Epithelial cell of proximal tubule (primary cell): ENCODE measurements at places on chromosomes 2 and 18.

DNA sequence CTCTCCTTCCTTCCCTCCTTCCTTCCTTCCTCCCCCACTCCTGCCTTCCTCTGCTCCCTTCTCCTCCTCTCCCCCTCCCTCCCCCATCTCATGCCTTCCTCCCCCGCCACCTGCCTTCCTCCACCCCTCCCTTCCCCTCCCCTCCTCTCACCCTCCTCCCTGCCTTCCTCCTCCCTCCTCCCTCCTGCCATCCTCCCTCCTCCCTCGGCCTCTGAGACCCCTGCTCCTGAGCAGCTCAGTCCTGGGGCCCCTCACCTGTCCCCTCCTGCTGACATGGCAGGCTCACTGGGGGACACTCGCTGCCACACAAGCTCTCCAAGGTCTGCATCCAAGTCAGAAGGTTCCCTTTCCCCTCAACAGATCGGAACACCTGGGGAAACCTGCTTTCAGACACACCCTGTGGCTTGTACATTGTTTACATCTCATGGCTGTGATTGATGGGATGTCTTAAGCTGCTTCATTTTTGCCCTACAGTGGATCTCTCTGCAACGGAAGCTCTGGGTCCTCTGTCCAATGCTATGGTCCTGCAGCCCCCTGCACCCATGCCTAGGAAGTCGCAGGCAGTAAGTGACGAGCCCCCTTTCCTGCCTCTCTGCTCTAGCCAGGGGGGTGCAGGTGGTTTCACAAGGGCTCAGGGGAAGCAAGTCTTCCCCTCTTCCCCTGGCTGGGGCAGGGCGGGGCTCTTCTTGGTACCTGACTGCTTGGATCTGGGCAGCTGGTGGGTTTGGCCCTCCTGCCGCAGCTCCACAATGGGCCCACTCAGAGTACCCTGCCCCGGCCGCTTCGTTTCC lies 22.9 kb downstream of the ITGB1BP1 start:
- DNase-seq = no peak

- DNase-seq = no peak
Measured at GRCh38 chr2:117885308-117885707, 70.8 kb downstream of the DDX18 start.

DNA sequence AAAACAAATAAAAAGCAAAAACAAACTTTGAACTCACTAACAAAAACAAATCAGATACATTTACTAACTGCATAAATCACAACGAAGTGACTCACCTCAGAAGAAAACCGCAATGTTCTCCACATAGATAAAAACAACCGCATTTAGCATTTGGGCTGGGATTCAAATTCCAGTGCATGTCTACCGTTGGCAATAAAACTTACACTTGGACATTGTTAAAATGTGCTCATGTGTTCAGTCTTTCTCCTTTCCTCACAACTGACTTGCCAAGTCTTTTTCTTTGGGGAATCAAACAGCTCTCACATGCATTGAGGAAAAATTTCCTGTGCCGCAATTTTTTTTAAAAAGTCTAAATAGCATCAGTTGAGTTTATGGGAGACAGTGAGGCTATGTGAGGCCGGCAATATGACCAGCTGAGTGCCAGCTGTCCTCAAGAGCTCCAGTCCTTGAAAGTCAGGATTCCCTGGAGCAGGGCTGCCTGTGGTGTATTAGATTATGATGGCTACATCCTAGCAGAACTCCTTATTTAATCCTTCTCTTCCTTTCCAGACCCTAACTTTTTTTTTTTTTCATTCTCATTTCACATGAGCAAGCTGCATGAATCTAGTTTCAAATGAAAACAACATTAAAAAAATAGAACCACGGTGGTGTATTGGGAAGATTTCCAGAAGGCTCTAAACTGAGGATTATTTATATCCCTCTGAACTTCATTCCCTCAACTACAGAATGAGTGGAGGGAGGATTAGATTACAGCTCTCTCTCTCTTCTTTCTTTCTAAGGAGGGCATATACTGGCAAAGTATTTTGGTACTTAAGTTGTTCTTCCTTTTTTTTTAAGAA lies 70.2 kb upstream of the MEIS1 start:
- peak; percentile 27 for DNase-seq

DNA sequence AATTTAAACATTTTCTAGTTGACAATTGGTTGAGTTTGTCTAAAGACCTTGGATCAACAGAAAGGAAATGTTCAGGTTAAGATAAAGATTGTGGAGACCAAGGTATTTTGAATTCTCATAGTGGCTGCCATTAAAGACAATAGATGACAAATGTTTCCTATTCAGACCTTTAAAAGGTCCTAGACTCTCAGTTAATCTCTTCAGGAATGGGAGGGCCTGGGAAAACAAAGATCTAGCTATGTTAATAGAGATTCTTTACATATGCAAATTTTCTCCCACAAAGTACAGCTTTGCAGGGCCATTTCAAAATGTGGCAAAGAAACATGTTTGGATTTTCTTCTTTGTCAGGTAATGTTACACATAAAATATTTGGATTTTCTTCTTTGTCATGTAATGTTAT lies 403.9 kb downstream of the SPAG16 start:
- DNase-seq = no peak

DNA sequence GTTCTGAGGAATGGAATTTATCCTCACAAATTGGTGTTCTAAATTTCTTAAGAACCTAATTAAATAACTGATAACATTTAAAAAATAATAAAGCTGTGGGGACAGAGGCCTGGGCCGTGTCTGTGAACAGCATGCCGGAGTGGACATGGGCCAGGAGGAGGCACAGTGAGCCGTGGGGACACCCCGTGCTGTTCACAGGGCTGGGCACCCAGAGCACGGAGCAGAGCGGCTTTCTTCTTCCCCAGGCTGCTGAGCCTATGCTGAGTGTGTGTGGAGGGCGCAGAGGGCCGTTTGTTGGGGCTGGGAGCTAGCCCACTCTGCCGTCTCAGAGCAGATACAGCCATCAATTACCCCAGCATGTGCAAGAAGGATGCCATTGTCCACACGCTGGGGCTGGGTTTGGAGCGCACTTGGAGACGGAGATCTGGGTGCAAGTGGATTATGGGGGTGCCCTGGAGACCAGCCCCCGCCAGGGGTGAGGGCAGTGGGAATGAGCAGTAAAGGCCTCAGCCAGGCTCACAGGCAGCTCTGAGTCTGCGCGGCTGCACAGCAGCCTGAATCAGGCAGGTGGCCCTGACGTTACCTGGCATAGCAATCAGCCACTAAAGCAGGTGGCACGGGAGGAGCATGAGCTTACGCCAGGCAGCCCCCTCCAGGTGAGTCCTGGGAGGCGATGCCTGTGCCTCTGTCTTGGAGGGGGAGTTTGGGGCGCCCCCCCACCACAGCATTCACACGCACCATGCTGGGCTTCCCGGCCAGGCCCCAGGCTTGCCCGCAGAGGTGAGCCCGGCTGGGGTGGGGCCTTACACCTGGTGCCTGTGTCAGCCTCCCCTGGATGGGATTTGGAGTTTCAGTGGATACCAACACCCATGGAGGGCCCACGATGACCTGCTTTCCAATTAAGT lies 52.1 kb upstream of the SLC66A3 start:
- DNase-seq = no peak

- no peak for DNase-seq
Measured at GRCh38 chr2:9222239-9222892, 15.8 kb downstream of the ASAP2 start.

GRCh38 chr2:68824831-68825230 lies 46.4 kb downstream of the BMP10 start:
- peak; percentile 26 for DNase-seq

GRCh38 chr18:67260841-67261240 lies 255.7 kb downstream of the DSEL start:
- DNase-seq = no peak

- DNase-seq = no peak
Measured at GRCh38 chr2:8518979-8519668, 162.7 kb upstream of the ID2 start.

DNA sequence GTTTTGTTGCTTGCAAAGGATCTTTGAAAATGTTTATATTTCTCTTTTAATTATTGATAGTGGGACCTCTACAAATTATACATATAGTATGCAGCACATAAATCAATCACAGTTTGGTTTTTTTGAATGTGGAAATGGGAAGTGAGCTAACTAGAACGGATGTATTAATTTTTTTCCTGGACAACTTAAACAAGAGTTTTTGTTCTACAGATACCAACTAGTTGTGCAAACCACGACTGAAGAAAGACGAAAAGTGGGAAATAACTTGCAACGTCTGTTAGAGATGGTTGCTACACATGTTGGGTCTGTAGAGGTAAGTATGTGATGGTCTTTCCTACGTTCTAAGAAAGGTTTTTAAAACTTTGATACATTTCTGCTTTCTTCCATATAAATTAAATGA lies 39.2 kb downstream of the NDC80 start:
- DNase-seq = no peak

- no peak for DNase-seq
Measured at GRCh38 chr2:133574620-133575019, 6.4 kb upstream of the NCKAP5 start.

- DNase-seq = no peak
Measured at GRCh38 chr18:63365876-63366212, 1.2 kb downstream of the KDSR start.

- no peak for DNase-seq
Measured at GRCh38 chr2:119430023-119430498, 1.6 kb upstream of the TMEM37 start.

GRCh38 chr2:149652926-149653325 lies 65.4 kb upstream of the MMADHC start:
- no peak for DNase-seq

GRCh38 chr2:2686222-2686621 lies 355.1 kb upstream of the MYT1L start:
- DNase-seq = no peak

DNA sequence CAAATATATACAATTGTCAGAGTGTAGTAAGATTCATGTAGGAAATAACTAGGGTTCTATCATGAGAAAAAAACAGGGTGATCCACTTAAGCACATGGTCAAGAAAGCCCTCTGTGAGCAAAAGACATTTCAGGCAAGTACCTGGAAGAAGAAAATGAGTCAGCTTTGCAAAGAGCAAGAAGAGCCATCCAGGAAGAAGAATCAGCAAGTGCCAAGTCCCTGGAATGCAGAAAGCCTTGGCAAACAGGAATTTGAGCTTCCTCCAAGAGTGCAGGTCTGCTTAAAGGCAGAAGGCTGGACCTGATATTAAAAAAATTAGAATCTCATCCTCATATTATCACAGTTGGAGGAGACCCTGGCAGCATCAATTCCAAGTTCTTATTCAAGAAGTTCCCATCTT lies 188.5 kb upstream of the CELF4 start:
- DNase-seq = no peak

- DNase-seq = peak; percentile 40
Measured at GRCh38 chr2:101958061-101958460, 33.7 kb upstream of the IL1R2 start.

GRCh38 chr2:122739732-122740593 lies 984.5 kb downstream of the TSN start:
- no peak for DNase-seq

GRCh38 chr2:152710713-152711112 lies 6.5 kb downstream of the PRPF40A start:
- no peak for DNase-seq

DNA sequence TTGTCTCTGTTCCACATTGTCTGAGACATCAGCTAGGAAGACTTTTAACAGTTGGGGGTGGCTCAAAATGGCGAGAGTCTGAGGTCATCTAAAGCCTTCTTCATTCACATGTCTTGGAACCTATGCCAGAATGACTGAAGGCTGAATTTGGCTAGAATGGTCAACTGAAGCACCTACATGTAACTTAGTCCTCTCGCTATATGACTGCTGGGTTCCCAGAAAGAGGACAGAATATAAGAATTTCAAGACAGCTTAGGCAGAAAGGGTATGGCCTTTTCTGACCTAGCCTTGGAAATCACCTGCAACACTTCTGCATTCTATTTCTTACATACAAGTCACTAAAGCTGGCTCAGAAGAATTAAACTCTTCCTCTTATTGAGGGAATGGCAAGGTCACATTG lies 75.6 kb upstream of the OTX1 start:
- DNase-seq = no peak

DNA sequence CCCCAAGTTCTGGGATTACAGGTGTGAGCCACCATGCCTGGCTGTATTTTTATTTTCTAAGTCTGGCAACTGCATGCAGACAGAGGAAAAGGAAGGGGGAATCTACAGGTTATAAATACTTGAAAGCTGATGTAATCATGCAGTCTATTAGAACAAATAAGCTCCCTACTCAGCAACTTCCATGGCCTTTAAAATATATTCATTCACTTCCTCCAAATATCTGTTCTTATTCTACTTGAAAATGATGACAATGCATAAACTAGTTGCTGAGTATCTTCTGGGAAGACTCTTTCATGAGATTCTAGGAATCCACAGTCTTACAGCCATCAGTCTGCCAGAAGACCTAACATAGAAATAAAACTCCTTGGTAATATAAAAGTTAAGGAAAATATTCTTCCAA lies 66.9 kb upstream of the NCKAP5 start:
- no peak for DNase-seq

DNA sequence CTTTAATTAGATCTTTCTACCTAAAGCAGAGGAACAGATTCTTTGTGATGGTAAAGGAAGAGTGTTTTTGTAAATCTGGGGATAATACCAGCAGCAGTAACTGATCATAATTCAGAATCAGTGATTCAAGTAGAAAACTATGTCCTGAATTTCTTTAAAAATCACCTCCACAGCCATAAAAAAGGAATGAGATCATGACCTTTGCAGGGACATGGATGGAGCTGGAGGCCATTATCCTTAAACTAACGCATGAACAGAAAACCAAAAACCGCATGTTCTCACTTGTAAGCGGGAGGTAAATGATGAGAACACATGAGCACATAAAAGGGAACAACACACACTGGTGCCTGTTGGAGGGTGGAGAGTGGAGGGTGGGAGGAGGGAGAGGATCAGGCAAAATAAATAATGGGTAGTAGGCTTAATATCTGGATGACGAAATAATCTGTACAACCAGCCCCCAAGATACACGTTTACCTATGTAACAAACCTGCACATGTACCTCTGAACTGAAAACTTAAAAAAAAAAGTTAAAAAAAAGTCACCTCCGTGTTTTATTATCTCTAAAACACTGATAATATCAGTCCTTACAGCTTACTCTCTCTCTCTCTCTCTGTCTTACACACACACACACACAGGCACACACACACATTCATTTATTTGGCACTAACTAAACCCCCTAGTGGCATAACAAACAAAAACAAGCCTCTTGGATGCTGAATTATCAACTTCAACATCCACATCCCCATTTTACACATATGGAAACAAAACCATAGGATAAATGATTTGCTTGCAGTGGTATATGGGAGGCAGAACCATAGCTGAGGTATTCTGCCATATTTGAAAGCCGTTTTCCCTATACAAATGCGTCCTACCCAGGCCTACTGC lies 1.4 kb downstream of the TM4SF20 start:
- no peak for DNase-seq

GRCh38 chr18:31590570-31590969 lies 1.1 kb upstream of the TTR start:
- DNase-seq = no peak

DNA sequence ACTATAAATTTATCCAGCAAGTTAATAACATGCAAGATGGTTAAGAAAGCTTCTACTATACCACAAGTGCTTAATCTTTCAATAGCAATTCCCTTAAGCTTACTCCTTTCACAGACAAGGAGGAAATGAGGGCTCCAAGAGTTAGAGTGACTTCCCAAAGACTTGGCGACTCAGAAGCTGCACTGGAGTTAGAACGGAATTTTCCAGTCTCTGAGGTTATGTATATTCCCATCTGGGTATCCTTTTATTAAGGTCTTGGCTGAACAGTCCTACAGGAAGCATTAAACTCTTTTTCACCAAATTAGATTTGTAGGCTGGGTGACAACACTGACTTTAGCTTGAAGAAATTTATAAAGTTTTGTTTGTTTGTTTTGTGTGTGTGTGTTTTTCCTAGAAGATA lies 256.9 kb upstream of the DPP10 start:
- no peak for DNase-seq

GRCh38 chr2:128440666-128441340 lies 122.1 kb upstream of the HS6ST1 start:
- no peak for DNase-seq

- DNase-seq = no peak
Measured at GRCh38 chr2:47662552-47662951, 120.4 kb upstream of the MSH6 start.
